ENCODE measurements at places on chromosomes 2 and 18. TPM values are rescaled to one million over a fixed set of nuclear protein-coding genes. Genes with fewer than 3 reads are reported as not detected.

SCYGR4 gene
- not detected for total RNA-seq

SPHKAP gene
- total RNA-seq, result not detected

ZNF24 gene
- 28.6 TPM for total RNA-seq

GNLY gene
- total RNA-seq, result not detected
